ENCODE measurements at places on chromosomes 6 and 20.

GRCh38 chr6:88945415-88946008 is 17.9 kb downstream of the RNGTT start:
- DNase-seq: no peak

DNA sequence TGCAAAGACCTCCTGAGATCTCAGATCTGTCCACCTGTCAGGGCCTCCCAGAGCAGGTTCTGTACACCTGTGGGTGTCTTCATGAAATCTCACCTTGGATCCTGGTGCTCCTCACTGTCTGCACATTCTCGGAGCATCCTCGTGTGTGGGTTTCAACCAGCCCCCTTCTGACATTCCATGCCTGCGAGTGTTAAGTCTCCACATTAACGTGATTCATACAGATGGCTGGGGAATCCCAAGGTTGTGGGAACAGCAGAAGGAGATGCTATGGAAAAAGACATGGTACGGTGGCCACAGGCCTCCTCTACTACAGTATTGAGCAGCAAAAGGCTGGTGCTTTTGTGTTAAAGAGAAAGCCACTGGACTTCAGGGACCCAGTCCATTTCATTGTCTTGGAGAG is 556.5 kb downstream of the DHX35 start:
- no peak for DNase-seq

DNA sequence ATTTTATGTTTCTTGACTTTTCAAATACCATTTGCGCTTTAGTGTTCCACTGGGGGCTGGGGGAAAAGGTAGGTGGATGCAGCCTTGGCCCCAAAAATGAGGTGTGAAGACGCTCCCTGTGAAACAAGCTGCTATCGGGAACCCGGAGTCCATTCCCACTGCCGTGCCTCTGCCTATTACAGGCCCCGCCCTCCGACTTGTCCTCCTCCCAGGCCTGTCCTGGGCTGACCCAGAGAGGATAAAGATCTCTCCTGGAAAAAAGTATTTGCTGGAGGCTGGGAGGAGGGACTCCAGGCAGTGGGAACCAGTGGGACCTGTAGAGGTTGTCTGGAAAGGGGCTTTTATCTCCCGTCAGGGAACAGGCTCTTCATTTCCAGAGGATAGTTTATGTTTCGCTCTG is 215.0 kb downstream of the SLC24A3 start:
- peak; percentile 41 for DNase-seq

- peak; percentile 66 for DNase-seq
Measured at GRCh38 chr6:43014434-43014909, 423 bp downstream of the KLHDC3 start.

DNA sequence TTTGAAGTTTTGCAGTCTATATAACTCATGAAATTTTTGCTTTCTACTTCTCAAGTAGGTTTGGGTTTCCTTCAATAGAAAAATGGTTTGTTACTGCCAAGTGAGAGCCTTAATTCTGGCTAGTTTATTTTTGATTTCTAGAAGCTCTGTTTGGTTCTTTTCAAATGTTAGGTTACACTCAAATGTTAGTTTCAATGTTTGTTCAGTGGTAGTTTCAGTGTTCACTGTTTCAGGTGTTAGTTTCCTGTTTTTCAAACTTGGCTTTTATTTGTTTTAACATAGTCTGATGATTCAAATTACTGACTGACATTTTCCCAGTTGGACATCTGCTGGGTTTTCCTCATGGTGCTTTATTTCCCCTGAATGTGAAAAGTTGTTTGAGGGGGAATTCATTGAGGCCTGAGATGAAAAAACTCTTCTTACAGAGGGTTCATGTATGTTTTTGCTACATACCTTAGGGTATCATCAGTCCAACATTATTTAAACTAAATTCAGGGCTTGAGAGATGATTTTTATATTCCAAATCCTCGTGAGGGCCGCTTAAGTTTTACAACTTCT is 189.0 kb downstream of the JARID2 start:
- no peak for DNase-seq

DNA sequence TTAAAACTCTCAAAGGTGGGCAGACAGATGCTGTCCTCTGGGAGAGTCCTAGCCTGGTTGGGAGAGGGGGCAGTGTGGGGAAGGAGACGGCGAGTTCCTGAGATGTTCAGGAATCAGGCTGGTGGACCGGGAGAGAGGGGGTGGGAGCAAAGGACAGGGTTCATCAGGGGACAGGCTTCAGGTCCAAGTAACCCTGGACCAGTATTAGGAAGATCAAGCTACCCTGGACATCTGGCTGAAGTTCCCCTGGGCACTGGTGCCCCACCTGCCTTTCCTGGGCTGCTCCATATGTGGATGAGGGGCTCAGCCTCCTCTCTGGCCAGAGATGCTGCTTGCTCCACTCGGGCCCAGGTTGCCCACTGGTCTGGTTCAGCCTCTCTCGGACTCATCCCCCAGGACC is 1.1 kb upstream of the IP6K3 start:
- no peak for DNase-seq

DNA sequence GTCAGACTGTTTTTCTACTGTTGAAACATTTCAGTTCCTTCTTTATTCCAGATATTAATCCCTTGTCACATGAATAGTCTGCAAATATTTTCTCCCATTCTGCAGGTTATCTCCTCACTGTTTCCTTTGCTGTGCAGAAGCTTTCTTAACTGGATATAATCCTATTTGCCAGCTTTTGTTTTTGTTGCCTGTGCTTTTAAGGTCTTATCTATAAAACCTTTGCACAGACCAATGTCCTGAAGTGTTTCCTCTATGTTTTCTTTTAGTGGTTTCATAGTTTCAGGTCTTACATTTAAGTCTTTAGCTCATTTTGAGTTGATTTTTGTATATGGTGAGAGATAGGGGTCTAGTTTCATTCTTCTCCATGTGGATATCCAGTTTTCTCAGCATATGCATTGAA is 19.2 kb downstream of the NCOA6 start:
- no peak for DNase-seq

All from EH (cell line).